LoVo (cell line): ENCODE measurements at places on chromosomes 1 and 21.

GRCh38 chr1:118047006-118047649 lies 117.6 kb downstream of the WDR3 start:
- DNase-seq = no peak

DNA sequence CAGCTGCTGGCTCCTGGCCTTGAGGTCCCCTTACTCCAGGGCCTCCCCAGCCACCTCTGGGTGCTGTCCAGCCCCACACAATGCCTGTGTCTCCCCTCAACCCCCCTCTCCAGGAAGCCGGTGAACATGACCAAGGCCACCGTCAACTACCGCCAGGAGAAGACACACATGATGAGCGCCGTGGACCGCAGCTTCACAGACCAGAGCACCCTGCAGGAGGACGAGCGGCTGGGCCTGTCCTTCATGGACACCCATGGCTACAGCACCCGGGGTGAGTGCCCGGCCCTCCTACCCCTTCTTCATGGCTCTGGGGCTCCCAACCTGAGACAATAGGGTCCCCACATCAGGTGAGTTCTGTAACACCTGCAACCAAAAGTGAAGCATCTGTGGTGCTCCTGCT lies 55.4 kb downstream of the PTPRU start:
- DNase-seq = no peak

- DNase-seq = peak; percentile 24
Observed at GRCh38 chr1:223628233-223629125, 37.0 kb downstream of the CAPN8 start.

- no peak for DNase-seq
Observed at GRCh38 chr21:36613059-36613458, 85.9 kb upstream of the SIM2 start.

DNA sequence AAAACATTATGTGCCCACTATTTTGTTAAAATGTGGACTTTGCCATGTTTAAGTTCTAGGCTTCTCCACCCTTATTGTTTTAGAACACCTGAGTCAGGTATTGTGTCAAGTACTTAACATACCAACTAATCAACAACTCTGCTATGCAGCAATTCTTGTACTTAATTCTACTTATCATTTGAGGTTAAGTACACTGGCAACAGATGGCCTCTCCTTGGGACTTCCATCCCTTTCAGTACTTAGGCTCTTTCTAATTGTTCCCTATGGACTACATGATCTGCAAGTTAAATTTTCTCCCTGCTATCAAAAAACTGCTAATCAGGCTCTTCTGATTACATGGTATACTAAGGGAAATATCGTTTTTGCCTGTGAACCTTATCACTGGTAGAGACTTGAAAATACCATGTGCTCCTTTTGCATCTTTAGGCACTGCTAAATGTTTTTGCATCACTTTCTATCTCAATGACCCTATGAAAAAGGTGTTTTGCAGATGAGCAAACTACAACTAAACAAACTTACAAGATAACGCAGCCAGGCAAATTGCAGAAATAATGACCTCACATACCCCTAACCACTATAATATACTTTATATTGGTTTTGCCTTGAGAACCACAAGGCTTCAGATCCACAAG lies 18.9 kb downstream of the SFPQ start:
- DNase-seq = no peak

DNA sequence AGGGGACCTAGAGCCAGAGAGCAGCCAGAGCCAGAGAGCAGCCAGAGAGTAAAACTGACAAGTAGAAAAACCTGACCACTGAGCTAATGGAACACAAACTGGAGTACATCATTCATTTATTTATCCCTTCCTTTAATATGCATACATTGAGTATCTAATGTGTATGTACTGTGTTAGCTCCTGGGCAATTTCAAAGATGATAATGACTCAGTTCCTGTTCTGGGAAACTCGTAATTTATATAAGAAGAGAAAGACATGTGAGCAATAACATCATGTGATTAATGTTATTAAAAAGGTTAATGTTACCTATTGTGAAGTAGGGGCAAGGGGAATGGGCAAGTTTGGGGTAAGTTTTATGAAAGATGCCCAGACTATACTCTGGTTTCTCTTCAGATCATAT lies 199.9 kb downstream of the TNR start:
- DNase-seq = no peak

- no peak for DNase-seq
Observed at GRCh38 chr21:32484706-32485380, 72.3 kb downstream of the EVA1C start.

GRCh38 chr1:203519053-203519840 lies 25.3 kb downstream of the OPTC start:
- peak; percentile 26 for DNase-seq

GRCh38 chr1:30362603-30362990 lies 360.8 kb downstream of the MATN1 start:
- no peak for DNase-seq

GRCh38 chr1:38151399-38151798 lies 104.8 kb upstream of the POU3F1 start:
- no peak for DNase-seq

DNA sequence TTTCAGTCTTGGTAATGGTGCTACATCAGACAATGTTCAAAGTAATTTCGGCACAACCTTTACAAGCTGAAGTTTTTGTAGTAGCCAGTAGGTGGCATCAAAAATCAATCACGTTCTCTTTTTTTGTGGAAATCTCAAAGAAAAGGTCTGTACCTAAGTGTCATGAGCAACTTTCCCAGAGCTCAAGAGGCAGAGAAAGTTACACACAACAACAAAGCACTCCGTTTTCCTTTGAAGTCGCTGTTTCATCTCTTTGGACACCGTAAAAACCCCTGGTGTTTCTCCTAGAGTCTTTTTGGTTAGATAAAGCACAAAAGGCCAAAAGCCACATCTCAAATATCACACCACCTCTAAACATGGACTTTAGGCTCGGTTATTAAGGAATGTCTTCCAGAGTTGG lies 131.6 kb downstream of the LHX8 start:
- DNase-seq = peak; percentile 47

GRCh38 chr1:107474877-107475612 lies 334.2 kb downstream of the NTNG1 start:
- no peak for DNase-seq

- no peak for DNase-seq
Observed at GRCh38 chr1:93965256-93965655, 56.0 kb upstream of the GCLM start.

DNA sequence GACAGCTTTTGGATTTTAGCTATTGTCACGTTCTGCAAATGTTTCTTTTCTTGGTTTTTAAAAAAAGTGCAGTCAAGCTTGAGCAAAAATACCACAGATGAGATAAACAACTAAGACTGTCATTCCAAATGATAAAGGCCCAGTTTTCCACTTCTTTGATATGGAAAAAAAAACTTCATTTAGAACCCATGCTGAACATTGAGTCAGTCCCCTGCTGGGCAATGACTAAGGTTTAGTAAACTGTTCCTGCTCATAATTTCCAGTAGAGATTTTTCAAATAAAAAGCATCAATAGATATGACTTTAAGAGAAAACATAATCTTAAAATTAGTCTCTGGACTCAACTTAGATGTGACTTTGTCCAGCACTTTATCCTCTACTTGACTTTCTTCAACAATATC lies 167.9 kb upstream of the C8B start:
- no peak for DNase-seq

DNA sequence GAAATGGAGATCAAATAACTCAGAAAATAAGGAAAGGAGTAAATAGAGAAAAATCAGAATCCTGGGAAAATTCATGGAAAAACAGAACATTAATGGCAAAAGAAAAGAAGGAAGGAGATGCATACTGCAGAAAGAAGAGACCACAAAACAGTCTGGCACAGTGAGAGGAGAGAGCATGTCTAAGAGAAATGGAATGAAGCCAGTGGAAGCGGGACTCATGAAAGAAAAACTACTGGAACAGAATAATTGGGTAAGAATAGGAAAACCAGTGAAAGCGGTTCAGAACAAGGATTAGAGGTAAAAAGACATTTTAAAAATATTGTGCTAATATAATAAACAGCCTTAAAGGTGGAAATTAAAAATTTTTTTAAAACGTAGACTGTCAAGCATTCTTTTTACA lies 93.6 kb upstream of the GREM2 start:
- DNase-seq = no peak

GRCh38 chr21:37639756-37640155 lies 273.2 kb downstream of the DYRK1A start:
- DNase-seq = no peak

GRCh38 chr1:19329188-19329587 lies 17.1 kb downstream of the SLC66A1 start:
- DNase-seq = no peak

DNA sequence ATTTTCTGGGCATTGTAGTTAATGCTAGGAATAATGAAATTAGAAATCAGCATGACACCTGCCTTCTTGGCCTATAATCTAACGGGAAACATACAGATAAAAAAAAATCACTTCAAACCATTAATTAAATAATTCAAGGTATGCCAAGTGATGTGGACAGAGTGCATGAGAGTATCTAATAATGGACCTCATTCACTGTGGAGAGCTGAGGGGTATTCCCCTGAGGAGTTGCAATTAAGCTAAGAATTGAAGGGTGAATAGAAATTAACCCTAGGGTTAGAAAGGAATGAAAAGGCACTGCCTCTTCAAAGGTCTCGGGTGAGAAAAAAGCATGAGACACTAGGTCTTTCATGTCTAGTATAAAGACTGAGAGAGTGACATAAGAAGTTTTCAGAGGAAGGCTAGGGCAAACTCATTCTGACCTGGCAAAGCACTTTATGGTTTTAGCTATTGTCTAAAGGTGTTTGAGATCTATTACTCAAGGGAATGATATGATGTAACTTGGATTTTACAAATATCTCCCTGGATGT lies 466.1 kb downstream of the KCNT2 start:
- no peak for DNase-seq

DNA sequence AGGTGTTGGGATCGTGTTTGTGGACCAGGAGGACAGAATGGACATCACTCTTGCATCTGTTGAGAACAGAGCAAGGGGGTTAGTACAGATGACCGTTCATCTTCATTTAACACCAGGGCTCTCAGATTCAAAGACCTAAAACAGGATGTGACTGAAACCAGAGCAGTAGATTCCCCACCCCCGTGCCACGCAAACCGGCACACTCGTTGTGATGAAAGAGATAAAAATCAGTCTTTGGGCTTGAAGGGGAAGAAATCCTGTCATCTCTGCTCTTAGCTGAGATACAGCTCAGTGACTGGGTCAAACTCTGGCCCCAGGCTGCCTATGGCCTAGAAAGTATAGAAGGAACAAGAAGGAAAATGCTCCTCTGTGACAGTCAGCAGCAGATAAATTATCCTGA lies 146.2 kb upstream of the KRTAP19-8 start:
- no peak for DNase-seq
